GDM1 (cell line): ENCODE measurements at places on chromosomes 11 and 22.

- DNase-seq = peak; percentile 72
These were observed 12.7 kb upstream of the ARHGEF17 start for GRCh38 chr11:73295241-73295995.

DNA sequence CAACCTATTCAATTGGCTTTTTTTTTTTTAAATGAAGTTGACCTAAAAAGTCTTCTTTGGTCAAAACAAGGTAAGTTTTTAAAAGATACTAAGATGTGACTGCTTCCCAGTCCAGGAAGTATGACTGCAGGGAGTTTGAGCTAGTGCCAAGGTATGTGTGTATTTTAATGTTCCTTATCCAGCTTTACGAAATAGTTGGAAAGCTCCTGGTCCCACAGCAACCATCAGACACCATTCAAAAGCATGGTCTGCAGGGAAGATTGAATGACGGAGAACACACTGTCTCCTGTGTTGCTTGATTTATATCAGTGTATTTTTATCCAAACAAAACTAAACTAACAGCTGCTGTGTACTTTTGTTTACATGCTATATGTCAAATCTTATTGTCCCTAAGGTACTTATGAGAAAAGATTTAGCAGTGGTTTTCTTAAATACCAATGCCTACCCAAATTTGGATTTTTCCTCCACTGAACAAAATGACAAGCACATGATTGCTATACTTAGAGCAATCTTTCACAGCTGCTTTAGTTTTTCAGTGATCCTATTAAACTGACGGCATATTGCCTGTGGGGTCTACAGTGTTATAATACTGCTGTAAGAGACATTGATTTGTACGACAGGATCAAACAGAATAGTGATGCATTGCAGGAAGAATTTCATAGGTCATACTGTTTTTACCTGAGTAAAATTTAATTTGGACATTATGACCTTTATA is 122.9 kb downstream of the DCDC1 start:
- DNase-seq = no peak

GRCh38 chr11:73317373-73317772 is 9.3 kb downstream of the ARHGEF17 start:
- DNase-seq = no peak

DNA sequence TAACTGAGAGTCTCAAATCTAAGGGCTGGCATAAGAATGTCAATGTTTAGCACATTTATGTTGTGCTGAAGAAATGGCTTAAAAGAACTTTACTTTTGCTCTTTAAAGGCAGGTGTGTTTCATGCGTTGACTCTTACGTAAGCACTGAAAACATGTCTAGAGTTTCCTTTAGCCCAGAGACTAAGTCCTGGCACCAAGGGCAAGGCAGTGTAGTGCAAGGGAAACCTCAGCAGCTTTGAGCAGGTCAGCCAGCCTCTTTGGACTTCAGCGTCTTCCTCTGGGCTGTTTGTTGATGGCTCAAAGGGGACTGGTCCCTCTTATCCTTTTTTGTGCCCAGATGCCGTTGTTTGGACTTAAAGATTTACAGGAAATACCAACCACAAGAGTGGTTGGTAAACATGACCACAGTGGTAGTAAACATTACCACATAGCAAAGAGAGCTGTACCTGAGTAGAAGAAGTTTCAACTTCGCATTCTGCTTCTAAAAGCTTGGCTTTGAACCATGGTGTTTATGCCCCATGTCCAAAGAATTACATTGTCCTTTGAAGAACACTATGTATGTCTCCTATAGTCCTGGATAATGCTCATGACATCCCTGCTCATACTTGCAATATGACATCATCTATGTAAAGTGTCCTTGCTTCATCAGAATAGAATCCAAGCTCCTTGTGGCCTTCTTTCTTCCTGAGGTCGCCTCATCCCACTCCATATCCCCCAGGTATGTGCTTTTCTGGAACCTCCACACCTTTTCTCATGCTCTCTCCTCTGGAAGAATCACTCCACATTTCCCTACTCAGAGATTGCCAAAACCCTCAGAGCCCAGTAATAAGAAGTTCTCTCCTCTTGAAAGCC is 23.5 kb downstream of the TENM4 start:
- no peak for DNase-seq

GRCh38 chr22:21855676-21856075 is 11.8 kb downstream of the MAPK1 start:
- no peak for DNase-seq

- DNase-seq = no peak
These were observed 69.1 kb upstream of the PPARA start for GRCh38 chr22:46081036-46081830.

- no peak for DNase-seq
These were observed 11.8 kb downstream of the BARX2 start for GRCh38 chr11:129387434-129387833.
